ENCODE measurements at places on chromosomes 11 and 22.

DNA sequence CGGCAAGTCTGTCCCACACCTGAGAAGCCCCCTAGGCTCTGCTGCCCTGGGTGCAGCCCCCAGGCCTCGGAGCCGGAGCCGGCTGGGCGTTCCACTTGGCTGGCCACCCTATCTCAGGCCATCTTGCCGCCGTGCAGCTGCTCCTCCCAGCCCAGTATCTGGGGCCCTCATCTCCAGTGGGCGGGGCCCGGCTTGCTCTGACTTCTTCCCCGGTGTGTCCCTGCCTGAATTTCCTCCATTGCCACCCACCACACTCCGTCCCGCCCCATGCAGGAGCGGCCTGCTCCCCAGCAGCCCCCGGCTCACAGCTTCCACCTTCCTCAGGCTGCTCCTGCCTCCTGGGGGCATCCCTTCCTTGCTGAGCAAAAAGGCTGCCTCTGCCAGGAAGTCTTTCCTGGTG is 46.6 kb downstream of the WNT7B start:
- DNase-seq: no peak

DNA sequence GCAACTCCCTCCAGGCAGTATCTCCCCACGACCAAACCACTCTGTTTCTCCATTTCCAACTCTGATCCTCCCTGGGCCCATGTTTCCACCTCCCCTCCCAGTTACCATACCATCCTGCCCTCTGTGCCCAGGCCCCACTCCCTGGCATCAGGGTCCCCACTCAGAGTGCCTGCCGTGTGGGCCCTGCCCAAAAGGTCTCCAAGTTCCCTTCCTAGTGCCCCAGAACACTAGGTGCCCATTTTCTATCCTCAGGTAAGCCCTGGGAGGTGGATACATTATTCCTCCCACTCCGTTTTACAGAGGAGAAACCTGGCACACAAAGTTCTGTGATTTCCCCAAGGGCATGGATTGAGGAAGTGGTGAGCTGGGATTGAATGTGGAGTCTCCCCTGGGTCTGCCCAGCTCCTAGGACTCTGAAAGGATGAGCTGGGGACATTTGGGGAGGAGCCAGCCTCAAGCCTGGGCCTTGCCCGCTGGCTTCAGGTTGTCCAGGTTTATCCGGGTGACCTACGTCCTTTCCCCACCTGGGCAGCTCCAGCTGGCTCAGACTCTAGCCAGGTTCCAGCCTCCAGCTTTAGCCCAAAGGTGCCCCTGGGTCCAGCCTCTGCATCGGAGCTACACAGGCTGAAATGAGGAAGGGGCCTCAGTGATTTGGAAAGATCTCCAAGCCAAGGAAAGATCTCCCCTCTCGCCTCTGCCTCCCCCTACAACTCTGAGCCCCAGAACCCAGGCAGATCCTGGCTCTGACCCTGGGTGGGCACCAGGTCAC is 2.2 kb upstream of the GSTT4 start:
- DNase-seq: no peak

- DNase-seq: no peak
These were observed 18.4 kb downstream of the SELENOO start for GRCh38 chr22:50218996-50219727.

- DNase-seq: no peak
These were observed 1.2 kb upstream of the TNFRSF13C start for GRCh38 chr22:41927813-41928212.

DNA sequence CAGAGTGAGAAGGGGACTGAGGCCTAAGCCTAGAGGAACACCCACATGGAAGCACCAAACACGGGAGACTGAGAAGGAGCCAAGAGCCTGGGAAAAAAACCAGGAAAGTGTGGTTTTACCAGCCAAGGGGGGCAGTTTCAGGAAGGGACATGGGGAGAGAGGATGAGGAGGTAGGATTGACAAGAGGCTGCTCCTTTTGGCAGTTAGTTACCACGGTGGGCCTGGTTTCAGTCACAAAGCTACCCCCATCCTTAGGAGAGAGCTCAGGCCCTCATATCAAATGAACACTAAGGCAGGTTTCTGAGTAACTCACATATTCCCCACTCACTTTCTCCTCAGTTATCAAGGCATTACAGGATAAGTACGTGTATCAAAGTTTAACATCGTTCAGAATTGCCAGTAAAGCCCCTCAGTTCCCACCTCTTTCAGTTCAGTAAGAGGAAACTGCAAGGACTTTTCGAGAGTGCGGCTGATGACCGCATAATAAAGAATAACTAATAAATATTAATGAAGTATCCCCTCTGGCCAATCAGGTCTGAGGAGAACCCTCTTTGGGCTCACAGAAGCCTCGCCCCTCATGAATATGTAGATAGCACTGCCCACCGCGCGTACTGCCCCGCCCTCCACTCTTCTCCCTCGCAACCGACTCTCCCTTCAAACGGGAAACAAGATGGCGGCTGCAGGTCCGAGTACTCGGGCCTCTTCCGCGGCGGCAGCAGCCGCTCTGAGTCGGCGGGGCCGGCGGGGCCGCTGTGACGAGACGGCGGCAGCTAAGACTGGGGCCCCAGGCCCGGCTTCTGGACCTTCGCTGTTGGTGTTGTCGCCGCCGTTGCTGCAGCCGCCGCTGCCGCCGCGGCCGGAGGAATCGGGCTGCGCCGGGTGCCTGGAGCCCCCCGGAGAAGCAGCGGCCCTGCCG is at the start of gene RNF169:
RNF169 (plus strand) TSS at position 639 of the 916 bp plus-strand sequence; CDS start at position 671, 32 bp downstream.
- DNase-seq: peak; percentile 85

DNA sequence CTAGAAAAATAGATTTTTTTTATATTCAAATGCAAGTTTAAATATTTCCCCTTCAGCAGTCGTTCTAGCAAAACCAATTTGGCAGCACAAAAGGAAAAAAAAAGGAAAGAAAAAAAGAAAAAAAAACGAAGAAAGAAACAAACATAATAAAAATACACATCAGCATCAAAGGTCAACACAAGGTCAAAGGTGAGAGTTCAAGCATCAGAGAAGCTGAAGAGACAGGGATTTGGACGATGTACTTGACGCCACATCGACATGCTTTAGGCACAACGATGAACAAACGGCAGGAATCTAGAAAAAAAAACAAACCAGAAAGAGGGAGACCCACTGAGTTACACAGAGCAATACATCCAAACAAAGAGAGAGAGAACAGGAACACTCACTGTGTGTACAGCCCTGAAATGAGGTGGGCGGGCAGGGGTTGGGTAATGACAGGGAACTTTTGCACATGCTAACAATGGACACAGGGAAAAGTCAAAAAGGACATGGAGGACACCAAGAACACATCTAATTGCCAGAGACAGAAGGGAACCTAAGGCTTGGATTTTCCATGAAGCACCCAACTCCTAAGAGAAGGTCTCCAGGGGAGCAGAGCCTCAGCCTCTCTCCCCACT is 19.8 kb upstream of the RAPSN start:
- no peak for DNase-seq

GRCh38 chr11:73271936-73272679 is at the start of gene P2RY6:
TSS of gene P2RY6 (plus strand) at chr11:73272338. CDS start at chr11:73296519, 24,181 bp downstream.
- DNase-seq: no peak

DNA sequence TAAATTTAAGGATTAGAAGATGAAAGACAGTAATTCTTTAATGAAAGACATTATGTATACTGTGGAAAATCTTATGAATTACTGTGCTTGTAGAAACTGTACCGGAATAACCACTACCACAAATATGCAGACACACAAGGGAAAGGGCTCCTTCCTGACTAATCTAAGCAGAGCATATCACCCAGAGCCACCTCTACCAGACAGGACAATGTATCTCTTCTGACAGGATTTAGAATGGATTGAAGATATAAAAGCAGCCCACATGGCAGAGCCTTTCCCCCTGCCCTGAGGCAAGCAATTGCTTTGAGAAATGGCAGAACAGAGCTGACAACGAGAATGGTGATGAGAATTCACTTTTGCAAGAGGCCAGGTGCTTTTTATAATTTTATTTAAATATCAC is 144.1 kb downstream of the NOX4 start:
- DNase-seq: no peak

DNA sequence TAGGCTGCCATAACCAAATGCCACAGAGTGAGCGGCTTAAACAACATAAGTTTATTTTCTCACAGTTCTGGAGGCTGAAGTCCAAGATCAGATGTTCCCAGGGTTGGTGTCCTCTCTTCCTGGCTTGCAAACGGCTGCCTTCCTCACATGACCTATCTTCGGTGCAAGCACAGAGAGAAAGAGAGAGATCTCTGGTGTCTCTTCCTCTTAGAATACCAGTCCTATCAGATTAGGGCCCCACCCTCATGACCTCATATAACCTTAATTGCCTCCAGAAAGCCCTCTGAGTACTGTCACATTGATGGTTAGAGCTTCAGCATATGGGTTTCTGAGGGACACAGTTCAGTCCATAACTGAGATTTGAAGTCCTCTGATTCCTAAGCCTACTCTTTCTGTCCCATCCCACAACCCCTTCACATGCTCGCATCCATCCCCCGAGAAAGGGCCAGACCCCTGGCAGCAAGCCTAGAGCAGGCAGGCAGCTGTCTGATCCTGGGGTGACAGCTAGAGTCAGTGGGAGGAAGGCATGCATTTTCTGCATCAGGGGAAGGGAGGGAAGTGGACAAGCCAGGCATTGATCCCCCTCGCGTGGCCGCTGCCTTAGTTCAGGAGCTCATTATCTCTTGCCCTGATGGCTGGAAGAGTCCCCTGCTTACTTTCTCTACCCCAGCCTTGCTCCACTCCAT is 114.1 kb downstream of the FAR1 start:
- DNase-seq: no peak

DNA sequence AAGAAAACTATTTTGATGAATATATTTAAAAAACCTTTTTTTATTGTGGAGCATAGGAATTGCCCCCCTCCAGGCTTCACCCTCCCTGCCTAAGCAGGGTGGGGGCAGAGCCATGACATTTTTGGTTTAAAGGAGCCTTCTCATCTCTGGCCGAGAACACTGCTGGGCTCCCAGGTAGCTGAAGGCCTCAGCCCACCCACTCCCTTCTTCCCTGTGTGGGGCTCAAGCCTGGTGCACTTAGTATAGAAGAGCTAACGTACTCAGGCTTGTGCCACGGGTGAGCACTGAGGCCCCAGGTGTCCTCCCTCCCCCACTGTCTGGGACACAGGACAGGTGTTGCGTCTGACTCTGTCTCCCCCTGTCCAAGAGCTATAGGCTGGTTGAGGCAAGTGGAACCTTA is 2.2 kb upstream of the IL18BP start:
- no peak for DNase-seq

DNA sequence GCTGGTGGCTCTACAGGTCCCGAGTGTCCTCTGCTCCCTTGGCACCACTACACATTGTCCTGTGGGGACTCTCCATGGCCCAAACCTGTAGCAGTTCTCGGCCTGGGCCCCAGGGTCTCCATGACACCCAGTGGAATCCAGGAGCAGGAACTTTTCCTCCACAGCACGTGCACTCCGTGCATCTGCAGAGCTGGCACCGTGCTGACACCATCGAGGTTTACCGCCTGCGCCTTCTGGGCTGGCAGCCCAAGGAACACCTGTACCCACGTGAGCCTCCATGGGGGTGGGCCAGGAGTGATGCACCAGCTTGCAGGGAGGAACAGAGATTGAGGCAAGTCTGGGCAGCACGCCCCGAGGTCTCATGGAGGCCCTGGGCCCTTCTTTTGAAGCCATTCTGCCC is 25.2 kb downstream of the TSPAN32 start:
- DNase-seq: no peak

DNA sequence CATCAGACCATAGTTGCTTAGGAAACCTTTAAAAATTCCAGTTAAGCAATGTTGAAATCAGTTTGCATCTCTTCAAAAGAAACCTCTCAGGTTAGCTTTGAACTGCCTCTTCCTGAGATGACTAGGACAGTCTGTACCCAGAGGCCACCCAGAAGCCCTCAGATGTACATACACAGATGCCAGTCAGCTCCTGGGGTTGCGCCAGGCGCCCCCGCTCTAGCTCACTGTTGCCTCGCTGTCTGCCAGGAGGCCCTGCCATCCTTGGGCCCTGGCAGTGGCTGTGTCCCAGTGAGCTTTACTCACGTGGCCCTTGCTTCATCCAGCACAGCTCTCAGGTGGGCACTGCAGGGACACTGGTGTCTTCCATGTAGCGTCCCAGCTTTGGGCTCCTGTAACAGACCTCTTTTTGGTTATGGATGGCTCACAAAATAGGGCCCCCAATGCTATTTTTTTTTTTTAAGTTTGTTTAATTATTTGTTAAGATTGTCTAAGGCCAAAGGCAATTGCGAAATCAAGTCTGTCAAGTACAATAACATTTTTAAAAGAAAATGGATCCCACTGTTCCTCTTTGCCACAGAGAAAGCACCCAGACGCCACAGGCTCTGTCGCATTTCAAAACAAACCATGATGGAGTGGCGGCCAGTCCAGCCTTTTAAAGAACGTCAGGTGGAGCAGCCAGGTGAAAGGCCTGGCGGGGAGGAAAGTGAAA is 73.4 kb downstream of the NCAPD3 start:
- no peak for DNase-seq

Measured in effector CD4-positive, alpha-beta T cell (primary cell).